ENCODE measurements at places on chromosomes 7 and 10.
A peak's percentile ranks its signal among the peaks of the same experiment; 100 is the strongest.

DNA sequence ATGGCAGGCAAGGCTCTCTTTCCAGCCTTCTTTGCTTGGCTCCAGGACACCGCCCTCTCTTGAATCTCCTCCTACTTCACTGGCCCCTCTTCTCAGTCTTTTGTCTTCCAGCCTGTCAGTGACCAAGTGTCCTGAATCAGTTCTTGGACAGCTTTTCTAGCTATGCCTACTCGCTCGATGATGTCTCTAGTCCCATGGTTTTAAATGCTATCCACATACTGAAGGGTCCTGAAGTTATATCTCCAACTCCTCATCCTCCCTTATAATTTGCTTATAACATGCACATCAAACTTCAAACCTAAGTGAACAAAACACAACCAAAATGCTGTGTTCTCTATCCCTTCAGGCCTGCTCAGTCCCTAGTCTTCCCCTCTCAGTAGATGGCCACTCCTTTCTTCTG is 5.0 kb upstream of the GOLGA7B start:
- DNase-seq, result no peak

- no peak for DNase-seq
Measured at GRCh38 chr7:138632826-138633602, 68.1 kb downstream of the SVOPL start.

GRCh38 chr10:133045556-133046389 is 42.0 kb upstream of the ADGRA1 start:
- no peak for DNase-seq

DNA sequence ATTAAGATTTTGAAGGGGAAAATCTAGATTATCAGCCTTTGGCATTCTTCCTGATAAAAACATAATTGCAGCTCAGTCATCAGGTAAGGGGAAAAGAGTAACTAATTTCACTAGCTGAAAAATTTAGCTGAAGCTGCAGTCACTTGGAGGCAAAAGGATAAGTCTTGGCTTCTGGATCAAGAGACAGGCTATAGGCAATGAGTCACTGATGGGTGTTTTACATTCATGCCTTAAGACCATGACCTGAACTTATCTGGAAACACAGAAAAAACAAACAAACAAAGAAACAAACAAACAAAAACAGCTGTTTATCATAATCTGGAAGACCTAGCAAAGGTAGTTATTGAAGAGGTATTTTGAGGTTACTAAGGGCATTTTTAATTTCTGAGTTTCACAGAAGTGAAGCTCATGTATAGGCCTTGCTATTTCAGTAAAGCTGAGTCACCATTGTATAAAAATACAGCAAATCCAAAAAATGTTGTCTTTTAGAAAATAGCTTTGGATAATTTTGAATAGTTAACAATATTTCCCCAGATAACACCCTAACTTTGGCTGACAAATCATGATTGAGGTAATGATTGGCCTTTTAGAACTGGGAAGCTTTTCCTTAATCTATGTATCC is 40.3 kb downstream of the ZNF22 start:
- no peak for DNase-seq

DNA sequence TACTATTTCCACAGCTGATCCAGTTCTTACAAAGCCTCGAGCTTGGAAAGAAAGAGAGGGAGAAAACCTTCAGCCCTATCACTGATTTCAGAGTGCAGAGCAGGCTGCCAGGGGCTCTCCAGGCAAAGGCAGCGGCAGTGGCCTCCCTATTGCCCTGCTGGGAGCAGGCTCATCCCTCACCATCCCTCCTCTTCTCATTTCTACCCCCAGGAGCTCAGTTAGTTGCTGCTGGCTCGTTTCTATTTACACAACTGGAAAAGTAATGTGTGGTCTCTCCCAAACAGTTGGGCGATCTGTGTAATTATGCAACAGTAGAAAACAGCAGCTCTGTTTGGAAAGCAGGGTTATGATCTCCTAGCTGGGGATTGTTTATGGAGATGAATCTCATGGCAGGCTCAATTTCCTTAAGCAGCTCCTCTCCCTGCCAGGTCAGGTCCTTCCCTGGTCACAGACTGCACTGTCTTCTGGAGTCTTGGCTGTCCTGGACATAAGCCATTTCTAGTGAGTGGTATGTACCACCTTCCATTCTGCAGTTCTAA is 28.7 kb upstream of the TNS3 start:
- no peak for DNase-seq

DNA sequence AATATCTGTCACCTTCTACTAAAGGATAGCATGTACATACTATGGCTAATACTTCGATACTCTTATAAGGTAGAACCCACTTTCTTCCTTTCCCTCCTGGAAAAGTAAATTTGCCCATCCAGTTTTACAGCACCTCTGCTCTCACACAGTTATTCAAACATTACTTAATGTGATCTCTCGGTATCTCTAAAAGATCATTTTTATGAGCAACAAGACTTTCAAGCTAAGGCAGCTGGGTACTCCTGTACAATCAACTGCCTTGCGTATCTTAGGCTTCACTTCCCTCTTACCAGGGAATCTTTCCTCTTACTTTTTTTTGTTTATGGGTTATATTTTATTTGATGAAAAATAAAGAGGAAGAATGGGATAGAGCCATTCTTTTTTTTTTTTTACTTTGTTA is 26.5 kb upstream of the TLL2 start:
- no peak for DNase-seq

GRCh38 chr10:122098924-122099323 is 110.0 kb downstream of the TACC2 start:
- DNase-seq, result no peak

DNA sequence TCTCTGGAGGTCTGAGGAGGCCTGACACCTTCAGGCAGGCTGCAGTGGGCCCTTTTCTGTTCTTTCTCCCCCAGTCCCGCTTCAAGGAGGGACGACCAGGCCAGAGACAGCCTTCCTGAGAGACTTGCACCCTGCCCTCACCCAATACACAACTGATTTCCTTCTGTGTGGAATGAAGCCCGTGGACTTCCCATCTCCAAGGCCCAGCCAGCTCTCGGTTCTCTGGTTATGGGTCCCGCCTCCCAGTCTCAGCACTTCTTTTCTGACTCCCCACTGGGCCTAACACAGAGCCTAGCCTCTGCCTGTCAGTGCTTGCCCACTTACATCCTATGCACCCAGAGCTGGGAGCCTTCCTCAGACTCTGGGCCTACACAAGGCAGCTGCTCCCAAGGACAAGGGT is 24.1 kb upstream of the ADCYAP1R1 start:
- no peak for DNase-seq

- DNase-seq, result no peak
Measured at GRCh38 chr7:113200281-113200680, 81.9 kb upstream of the SMIM30 start.

GRCh38 chr7:73880755-73881328 is 19.9 kb downstream of the TMEM270 start:
- DNase-seq, result no peak

DNA sequence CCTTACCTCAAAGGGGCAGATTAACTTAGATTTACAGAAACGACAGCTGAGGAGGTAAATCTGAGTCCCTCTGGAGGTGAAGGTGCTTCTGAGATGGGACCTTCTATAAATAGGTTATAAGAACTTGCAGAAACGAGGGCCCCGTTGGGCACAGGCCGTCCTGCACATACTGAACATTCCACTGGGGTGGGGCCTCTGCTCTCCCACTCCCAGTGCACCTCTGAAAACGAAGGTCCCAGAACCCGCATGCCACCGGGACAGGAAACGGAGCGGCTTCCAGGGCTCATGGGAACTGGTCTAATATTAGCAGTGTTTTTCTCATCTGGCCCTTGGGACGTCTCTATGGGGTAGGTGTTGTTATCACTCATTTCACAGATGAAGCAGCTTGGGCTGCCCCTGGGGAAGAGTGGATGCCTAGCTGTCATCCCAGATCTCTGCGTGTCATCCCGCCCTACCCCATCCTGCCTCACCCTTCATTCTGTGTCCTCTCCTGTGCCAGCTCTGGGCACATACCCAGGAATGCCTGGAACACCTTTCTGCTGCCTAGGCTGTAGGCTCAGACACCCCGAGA is 19.6 kb downstream of the C10orf62 start:
- no peak for DNase-seq

GRCh38 chr7:924541-925231 is 29.8 kb downstream of the ADAP1 start:
- DNase-seq, result peak; percentile 11

DNA sequence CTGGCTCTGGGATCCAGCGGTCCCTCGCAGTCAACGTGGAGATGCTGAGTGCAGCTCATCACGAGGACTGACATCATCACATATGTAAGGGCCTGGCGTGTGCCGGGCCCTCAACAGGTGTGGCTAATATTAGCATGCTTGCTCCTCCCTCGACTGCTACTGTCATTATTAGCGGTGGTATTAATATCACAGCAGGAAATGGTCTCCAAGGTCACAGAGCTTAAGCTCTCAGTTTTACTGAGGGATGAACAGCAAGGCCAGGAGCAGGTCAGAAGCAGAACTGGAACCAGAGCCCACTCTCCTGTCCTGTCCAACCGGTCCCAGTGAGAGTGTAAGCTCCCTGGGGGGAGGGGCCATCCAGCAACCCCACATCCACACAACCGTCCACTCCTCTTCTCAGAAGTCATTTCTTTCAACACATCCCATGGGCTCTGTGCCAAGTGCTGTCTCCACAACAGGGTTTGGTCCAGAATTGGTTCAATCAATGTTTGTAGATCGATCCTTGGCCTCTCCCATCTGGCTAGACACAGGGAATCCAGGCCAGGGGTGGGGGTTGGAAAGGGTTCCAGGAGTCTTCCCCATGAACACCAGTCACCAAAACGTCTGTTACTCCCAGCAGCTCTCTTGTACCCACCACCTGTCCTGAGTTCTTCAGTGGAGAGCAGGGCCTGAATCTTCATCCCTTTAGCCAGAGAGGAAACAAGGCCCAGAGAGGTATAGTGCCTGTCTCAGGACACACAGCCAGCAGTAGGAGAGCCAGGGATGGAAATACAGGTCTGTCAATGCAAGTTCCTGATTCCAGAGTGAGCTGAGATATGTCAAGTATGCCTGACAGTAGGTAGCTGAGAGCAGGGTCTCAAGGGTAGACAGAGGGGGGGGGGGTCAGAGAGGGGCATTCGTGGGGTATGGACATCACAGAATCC is 45.3 kb upstream of the ZMIZ1 start:
- DNase-seq, result no peak

- no peak for DNase-seq
Measured at GRCh38 chr10:132120734-132121510, 55.2 kb downstream of the JAKMIP3 start.

DNA sequence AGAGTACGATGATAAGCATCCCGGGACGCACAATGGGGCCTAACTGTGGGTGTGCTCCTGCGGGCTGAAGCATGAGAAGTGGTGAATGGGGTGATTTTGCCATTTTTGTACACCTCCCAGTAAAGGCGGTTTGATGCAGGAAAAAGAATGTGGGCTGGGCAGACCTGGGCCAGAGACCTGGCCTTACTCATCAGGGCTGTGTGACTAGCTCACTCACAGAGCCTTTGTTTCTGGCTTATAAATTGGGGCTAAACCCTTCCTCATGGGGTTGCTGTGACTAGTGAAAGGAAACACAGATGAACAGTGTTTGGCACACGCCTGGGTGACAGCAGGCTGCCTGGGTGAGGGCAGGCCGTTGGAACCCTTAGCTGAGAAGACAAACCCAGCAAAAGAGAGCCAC is 18.0 kb downstream of the RRP12 start:
- no peak for DNase-seq

DNA sequence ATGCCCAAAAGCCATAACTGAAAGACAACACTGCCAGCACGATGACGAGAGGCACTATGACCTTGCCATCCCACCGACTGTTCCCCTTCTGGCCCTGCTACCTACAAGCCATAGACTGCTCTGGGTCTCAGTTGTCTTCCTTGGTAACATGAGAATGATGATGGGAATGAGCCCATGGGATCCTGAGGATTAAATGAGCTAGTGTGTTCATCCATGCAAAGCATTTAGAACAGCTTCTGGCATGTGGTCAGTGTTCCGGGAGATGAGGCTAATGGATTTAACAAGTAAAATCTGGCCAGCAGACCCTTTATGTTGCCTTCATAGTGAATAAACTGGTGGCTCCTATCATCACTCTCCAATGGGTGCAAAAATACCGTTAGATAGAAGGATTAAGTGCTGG is 62.4 kb upstream of the WDR11 start:
- no peak for DNase-seq

DNA sequence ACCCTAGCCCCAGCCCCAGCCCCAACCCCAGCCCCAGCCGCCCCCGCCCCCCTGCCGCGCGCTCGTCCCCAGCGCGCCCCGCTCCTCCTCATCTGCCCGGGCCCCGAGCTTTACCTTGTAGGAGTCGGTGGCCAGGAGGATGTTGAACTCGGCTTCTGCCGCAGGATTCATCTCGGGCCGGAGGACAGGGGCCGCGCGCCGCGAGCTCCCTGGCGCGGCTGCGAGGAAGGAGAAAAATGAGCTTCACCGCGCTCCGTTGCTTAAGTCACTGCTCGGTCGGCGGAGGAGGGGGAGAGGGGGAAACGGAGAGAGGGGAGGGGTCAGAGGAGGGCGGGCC is at the start of gene NAMPT:
Gene NAMPT, minus strand, starts transcription at position 270 of the 337 bp plus-strand sequence. Its CDS starts 99 bp downstream, at position 171.
- no peak for DNase-seq

DNA sequence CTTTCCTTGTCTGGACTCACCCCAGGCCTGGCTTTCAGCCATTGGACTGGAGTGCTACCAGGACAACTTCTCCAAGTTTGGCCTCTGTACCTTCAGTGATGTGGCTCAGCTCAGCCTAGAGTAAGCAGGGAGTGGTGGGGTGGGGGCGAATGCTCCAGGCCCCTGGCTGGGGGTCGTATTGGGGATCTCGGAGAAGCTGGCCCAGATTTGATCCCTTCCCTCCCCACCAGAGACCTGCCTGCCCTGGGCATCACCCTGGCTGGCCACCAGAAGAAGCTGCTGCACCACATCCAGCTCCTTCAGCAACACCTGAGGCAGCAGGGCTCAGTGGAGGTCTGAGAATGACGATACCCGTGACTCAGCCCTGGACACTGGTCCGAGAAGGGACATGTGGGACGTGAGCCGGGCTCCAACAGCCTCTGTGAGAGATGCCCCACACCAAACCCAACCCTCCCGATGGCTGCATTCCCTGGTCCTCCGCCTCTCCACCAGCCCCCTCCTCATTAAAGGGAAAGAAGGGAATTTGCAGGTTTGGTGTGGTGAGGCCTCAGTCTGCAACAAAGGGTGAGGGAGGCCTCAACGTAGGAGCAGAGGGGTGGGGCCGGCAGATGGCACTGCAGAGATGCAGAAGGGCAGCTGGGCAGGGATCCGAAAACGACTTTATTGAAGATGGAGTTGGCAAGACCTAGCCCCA is 14.8 kb downstream of the TRPV6 start:
- no peak for DNase-seq

GRCh38 chr7:2403718-2404648 is 572 bp downstream of the CHST12 start:
- DNase-seq, result no peak

DNA sequence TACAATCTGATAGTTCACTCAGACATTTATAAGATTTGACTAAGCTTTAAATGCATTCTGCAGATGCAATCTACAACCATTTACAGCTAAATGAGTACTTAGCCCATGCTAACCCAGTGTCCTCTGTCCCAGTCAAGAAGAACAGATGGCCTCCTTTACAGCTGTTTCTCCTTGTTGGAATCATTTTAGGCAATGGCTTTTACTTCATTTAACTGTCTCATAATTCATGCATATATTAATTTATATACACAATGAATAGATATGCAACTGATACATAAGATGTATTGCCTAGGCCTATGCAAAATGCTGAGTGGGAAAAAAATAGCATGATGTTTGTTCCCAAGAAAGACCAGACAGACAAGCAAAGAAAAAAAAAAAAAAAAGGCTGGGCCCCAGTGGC is 82.2 kb downstream of the TSPAN12 start:
- DNase-seq, result no peak

All from Kasumi-1 (cell line).